ENCODE measurements at places on chromosomes 1 and 21.

DNA sequence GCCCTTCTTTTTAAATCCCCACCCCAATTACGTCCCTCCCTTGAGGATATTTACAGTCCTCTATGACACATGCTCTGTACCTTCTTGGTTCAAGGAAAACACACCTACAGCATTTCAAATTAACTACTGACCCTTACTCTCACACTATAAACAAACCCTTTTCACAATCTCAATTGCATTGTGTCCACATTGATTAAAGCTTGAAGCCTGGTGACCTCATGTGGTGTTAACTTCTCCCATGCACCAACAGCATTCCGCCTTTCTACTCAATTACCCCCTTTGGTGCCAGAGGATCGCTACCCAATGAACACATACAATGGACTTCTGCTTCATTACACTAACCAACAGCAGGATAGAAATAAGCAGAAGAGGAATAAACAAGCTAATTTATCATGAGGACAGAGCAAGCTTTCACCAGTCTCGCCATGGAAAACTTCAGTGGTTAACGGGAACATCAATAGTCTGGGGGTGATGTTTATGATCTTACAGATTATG is 15.2 kb downstream of the WLS start:
- DNase-seq: no peak

DNA sequence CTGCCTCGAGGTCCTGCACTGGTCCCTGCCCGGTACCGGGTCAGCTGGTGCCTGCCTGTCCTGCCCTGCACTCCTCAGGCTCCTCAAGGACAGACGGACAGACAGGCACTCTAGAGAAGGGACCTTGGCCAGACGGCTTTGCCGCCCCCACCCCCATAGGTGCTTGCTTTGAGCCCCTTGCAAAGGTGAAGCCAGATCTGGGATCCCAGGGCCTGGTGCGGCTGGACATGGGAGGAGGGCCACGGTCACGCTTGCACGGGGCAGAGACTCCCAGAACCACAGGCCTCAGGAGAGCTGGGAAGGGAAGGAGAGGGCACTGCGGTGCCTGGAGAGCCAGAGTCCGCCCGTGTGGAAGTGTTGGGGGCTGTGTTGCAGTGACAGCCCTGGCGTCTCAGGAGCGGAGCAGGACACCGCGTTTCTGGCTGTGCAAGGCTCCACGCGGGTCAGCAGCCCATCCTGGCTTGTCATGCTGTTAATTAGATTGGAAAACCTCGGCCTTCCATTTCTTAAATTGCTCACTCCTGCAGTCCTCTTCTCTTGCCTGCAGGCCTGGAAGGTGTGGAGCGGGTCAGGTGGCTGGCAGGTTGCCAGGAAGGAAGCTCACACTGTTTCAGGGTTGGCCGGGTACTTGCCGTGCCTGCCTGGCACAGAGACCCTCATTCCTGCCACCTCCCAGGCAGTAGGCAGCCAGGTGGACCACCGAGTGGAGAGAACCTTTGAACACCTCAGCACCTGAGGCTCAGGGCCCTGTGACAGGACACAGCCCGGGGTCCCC is 16.3 kb downstream of the COL18A1 start:
- DNase-seq: peak; percentile 24

DNA sequence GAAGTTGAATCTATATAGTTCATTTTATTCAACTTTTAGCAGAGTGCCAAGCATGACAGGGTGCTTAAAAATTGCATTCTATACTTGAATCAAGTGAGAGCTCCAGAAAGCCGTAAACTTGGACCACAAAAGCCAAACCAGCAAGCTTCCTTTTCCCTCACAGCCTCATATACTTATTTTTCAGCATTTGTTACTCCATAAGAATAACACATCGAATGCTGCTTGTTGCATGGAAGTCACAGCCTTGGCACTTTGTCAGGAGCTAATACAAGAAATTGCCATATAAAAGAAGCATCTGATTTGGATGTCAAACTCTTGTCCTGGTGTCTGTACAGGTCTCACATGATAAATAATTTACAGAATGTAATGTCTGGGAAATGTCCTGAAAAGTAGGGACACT is 87.4 kb downstream of the PLXNA2 start:
- DNase-seq: no peak

- no peak for DNase-seq
These were observed 34.5 kb upstream of the TRABD2B start for GRCh38 chr1:48031676-48032075.

DNA sequence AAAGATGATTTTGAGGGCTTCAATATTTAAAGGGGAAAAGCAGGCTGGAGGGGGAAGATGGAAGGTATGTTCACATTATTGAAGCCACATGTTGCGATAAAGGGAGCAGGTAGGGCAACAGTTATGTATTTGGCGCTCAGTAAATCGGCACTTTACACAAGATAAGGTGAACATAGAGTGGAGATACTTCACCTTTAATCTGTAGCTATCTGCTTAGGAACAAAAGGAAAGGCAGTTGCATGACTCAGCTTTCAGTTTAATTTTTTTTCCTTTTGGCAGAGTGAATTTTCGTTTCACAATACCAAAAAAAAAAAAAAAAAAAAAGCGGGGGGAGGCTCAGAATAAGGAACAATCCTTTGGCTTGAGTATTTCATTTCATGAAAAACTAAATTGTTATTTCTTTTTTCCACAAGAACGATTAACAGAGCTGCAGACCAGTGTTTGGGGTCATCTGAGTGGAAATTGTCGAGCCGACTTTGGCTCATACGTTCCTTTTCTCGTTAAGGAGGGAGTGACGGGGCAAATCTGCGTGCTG is 1.1 kb upstream of the COQ8A start:
- DNase-seq: peak; percentile 74

- no peak for DNase-seq
These were observed 2.5 kb upstream of the IGSF9 start for GRCh38 chr1:159947942-159948341.

DNA sequence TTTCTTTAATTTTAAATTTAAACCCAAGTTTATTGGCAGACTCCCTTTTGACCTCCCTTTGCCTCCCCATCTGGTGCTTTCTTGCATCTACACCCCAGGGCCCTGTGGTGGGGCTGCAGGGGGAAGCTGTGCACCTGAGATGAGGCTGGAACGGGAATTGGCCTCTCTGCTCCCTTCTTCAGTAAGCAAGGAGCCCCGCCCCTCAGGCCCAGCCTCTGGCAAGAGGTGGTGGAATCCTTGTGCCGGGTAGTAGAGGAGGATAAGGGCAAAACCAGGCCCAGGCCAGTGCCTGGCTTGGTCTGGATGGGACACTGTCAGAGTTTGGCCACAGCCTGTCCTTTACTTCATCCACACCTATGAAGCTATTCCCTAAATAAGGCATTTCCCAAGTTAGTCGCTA is 25.1 kb downstream of the ATP8B2 start:
- no peak for DNase-seq

DNA sequence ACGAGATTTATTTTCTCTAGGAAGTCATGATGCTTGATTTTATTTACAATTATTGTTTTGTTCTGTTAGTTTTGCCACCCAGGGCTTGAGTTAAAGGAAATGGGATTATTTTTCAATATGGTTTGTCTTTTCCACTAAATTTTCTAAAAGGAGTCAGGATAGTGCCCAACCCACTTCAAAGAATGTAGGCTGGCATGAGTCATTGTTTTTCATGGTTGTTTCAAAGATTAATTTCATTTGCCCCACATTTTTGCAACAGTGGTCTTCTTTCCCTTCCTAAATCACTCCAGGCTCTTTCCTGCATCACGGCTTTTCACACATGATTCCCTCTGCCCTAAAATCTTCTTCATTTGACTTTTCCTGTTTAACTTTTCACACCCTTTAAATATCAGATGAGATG is 2.5 kb downstream of the SLAMF6 start:
- DNase-seq: no peak

GRCh38 chr1:18530587-18531502 is 50.1 kb downstream of the KLHDC7A start:
- peak; percentile 75 for DNase-seq

DNA sequence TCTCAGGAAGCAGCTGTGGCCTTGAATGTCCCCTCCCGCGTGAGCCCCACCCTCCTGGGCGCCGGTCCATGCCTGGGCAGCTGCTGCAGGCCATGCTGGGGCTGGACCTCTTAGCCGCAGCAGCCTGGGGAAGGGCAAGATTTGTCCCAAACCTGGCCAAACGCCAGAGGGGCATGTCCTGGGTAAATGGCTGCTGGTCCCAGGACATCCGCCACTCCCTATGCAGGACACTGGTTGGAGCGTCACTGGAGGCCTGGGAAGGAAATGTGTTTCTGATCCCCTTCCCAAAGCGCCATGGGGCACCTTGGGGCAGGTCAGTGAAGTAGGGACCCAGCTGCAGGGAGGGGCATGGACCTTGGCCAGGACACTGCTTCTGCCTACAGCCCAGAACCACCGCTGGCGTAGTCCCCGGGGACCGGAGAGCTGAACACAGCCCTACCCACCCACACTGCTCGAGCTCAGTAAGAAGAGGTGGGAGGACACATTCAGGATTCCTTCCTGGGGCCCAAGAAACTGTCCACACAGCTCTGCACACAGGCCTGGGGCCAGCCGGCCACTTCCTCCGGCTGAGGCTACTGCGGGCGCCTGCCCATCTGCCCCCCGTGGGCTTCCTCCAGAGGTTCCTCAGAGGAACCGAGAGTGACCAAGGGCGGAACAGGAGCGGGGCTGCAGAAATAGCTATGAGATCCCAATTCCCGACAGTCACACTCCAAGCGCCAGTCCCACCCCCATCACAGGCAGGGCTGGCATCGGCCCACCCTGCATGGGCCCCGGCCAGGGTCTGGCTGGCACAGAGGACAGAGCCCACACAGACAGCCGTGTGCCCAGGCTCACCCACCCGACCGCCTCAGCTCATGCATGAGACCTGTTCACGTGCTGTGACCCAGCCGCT is 10.8 kb upstream of the PLEKHG5 start:
- no peak for DNase-seq

DNA sequence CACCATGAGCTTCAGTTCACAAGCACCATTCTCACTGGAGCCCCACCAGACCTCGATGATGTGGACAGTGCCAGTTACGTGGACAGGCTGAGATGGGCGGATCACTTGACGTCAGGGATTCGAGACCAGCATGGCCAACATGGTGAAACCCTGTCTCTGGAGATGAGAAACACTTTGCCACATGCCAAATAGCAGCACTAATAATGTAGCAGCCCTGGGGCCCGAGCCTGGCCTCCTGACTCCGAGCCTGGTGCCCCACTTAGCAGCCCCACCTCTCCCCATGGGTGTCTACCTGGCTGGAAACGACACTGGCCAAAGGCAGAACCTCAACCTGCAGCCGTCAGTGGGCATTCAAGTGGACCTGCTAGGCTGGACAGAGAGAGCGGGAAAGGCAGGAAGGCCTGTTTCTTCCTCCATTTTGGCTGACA is 129.1 kb downstream of the TOMM20 start:
- DNase-seq: no peak

GRCh38 chr1:111938123-111938522 is 51.3 kb downstream of the KCND3 start:
- DNase-seq: no peak

- DNase-seq: no peak
These were observed 10.6 kb downstream of the GFI1 start for GRCh38 chr1:92476071-92476631.

DNA sequence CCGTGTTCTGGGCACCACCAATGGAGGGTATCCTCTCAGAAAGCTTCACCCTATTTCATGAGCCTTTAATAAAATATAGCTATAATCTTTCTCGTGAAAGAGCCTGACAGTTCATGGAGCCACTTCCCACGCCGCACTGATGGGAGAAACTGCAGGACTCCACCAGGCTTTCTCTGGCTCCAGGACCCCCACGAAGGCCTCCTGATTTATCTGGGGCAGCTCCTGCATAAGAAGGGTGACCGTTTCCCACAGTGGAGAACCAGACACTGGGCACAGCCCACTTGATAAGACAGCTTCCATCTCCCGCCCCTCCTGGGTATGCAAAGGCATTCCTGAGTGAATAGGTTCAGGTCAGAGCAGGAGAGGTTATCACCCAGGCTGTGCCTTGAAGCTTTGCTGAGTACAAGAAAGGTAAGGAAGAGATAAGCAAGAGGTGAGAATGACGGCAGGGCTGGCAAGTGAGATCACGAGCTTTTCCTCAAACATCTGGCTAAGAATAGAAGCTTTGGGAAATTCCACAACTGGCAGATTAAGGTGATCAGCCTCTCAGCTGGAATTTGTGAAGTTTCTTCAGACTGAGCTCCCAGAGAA is 499.8 kb downstream of the KIF26B start:
- no peak for DNase-seq

DNA sequence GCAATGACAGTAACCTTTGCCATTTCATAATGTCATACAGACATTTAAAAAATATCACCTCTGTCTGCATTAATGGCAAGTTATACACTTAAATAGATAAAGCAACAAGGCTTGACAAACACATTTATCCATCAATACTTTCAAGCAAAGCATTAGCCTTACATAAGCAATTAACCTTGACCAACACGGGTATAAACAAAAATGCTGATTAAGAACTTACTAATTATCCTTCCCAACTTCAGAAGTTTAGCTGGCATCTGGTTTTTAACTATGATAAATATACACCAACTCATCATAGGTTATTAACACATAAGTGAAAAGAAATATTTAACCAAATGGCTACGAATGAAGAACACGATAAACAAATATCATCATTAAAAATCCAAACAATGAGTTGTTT is 188.5 kb downstream of the SMYD3 start:
- DNase-seq: no peak

- no peak for DNase-seq
These were observed 5.6 kb upstream of the THEM5 start for GRCh38 chr1:151858886-151859665.

DNA sequence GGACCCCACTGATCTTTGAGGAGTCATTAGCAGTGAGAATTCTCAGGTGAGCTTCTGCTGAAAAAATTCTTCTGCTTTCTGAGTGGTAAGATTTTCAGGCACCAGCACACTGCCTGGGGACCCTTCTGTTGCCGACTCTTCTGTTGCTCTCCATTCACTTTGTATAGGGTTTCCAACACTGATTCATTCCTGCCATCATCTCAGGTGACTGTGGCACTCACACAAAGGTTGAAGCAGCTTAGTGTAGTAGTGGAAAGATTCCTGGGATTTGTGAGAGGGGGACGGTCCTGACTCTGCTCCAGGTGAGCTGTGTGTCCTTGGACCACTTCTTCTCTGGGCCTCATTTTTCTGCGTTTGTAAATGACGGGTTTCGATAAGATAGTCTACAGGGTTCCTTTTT is 9.4 kb downstream of the UTP11 start:
- no peak for DNase-seq

GRCh38 chr1:225709101-225709500 is 56.2 kb upstream of the ENAH start:
- DNase-seq: no peak

DNA sequence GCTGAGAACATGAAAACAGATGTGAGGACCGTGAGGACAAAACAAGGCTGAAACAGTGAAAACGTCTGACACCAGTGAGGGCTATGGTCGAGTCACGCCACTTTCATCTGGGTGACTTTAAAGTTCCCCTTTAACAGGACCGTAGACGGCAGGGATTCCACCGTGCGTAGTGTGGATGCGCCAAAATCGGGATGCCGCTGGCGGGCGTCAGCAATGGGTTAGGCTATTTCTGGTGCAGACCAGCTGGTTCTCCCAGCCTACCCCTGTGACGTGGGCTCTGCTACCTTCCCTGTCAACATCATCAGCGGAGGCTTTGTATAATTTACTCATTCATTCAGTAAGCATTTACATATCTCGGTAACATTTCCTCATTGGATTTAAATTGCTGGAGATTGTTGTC is 246.6 kb upstream of the AJAP1 start:
- DNase-seq: no peak

- no peak for DNase-seq
These were observed 127.1 kb downstream of the S1PR1 start for GRCh38 chr1:101363891-101364318.
